ENCODE measurements at places on chromosomes 12 and 14. TPM values are rescaled to one million over a fixed set of nuclear protein-coding genes. Genes with fewer than 3 reads are reported as not detected.

GRCh38 chr14:83632375-83632774, 1897.6 kb upstream of the FLRT2 start:
- no peak for DNase-seq

- DNase-seq: no peak
Observed at GRCh38 chr14:50649691-50650090, 18.4 kb downstream of the SAV1 start.

DNA sequence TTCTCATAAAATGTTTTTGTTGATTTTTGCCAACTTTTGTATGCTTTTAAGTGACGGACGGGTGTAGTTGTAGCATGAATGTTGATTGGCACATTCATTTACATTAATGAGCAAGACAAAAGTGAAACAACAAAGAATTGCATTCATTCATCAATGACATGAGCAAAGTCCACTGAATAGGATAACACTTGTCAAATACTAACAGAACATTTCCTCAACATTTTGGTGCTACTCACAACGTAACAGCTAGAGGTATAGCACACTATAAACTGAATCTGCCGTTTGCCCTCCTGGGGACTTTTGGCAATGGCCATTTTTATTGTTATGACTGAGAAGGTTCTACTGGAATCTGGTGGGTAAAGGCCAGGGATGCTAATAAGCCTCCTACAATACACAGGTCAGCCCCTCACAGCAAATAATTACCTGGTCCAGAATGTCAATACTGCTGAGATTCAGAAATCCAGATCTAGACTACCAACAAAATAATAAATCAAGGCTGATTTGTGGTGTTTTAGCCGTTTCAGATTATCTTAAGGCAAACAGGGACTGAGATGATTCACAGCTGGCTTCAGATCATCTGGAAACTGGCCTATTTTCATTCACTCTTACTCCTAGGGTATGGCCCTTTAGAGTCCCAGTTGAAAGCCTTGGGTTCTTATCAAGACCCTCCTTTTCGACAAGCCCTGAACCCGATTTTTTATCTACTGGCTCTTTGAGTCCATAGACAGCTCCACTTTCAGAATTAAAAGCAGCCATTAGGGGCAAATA, 22.5 kb upstream of the CDKN3 start:
- no peak for DNase-seq

GRCh38 chr14:103641161-103641560, 12.2 kb downstream of the KLC1 start:
- DNase-seq: no peak

DNA sequence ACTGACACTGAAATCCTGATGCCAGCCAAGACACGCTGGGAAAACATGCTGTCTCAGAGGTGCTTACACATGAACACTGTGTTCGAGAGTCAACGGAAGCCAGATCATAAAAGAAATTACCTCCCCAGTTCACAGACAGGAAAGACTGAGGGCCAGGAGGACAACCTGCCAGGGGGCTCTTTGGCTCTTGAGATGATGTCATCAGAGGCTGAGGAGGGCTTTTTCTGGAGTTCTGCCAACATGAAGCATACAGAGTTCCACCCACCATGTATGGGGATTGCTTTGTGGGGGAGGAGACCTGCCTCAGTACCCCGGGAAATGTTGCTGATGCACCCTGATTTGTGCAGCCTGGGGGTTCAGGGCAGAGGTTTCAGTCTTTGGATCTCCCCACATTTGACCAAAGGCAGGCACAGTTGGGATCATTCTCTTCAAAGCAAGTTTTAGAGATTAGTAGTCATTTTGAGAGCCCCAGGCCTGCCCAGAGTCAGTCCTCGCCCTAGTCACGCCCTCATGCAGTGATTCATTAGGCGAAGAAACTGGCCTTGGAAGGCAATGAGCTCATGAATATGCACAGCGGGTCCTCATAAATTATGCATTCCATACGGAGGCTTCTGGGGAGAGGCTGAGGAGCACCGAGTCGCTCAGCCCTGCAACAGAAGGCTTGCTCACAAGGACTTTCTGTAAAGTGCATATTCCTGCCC, 34.9 kb upstream of the EML1 start:
- no peak for DNase-seq

DNA sequence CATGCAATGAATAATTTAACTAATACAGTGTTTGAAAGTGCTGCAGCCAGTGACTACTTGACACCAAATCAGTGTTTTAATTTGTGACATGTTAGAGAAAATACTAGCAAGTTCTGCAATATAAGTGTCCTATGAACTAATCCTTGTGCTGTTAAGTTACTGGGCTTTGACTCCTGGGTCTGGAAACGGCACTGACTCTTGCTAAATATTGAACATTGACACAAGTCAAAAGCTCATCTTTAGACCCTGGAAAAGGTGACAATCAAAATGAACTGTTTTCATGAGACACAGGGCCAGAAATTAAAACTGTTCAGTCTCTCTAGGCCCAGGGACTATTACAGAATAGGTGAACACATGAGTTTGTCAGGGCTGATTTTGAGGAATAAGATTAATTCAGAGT, 268.1 kb downstream of the IPO8 start:
- no peak for DNase-seq

DNA sequence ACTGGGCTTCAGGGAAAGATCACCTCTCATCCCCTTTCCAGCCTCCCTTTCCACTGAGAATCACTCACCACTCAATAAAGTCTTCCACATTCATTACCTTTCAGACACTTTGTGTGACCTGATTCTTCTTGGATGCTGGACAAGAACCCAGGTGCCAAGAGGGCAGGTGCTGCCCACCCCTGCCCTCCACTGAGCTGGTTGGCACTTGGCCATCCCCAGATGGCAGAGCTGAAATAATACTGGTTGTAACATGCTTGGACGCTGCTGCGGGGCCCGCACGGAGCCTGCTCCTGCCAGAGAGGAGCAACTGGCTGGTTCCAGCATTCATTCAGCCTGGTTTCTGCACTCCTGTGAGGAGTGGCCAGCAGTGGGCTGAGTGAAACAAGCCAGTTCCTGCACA, 386.7 kb upstream of the CCDC196 start:
- DNase-seq: no peak

GRCh38 chr12:55955800-55956508, 9.9 kb downstream of the PMEL start:
- peak; percentile 75 for DNase-seq

PTPRR gene
- not detected for total RNA-seq

DNA sequence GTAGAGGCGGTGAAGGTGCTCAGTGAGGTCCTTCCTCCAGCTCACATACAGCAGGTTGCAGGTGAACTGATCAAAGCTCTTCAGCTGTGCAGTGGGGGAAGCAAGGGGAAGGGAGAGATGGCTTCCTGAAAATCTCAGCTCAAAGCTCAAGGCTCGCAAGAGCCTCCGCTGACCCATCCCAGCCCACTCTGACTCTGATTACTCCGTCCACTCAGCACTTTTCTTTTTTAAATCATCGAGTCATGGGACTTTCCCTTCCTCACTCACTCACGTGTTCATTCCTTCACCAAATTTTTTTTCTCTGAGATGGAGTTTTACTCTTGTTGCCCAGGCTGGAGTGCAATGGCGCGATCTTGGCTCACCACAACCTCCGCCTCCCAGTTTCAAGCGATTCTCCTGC, 4.7 kb downstream of the ABCD4 start:
- DNase-seq: no peak

- no peak for DNase-seq
Observed at GRCh38 chr12:30218073-30218472, 434.3 kb upstream of the TMTC1 start.

CINP gene
- total RNA-seq: 47.8 TPM

GRCh38 chr12:119804011-119804641, 73.0 kb downstream of the CIT start:
- DNase-seq: peak; percentile 6

NIN gene
- 71.9 TPM for total RNA-seq

- no peak for DNase-seq
Observed at GRCh38 chr12:54429014-54429471, 10.0 kb upstream of the ITGA5 start.

- no peak for DNase-seq
Observed at GRCh38 chr12:84157170-84157569, 755.4 kb downstream of the SLC6A15 start.

MMP17 gene
- total RNA-seq: 0.60 TPM

DNA sequence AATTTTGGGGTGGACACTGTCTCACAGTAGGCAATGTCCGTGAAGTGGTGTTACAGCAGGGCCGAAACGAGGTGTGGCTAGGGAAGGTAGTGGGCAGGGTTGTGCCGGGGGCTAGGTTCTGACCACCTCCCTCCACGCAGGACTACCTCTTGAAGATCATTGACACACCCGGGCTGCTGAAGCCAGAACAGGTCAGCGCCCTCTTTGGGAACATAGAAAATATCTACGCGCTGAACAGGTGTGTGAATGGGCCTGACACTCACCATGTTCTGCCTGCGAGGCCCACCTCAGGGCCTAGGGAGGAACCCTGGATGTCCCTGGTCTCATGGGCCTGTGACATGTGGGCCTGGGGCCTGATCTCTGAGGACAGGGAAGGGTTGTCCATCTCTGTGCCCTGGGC, 24.6 kb downstream of the PLEKHG3 start:
- DNase-seq: no peak

DNA sequence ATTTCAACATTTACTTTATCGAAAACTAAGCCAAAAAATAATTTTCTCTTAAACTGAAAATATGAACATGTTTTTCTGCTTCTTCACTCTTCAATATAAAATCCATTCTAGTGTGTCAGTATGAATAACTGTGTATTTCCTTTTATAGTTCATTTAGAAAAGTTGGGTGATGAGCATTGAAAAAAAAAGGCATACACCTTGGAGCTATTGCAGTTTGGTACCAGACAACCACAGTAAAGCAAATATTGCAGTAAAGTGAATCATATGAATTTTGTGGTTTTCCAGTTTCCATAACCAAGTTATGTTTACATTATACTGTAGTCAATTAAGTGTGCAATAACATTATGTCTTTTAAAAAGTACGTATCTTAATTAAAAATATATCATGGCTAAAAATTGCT, 195.0 kb upstream of the FOXG1 start:
- DNase-seq: no peak

- no peak for DNase-seq
Observed at GRCh38 chr14:104342435-104343293, 204.3 kb downstream of the KIF26A start.

- no peak for DNase-seq
Observed at GRCh38 chr12:51855586-51856428, 7.3 kb upstream of the FIGNL2 start.

ASB2 gene
- total RNA-seq: 11.7 TPM

DNA sequence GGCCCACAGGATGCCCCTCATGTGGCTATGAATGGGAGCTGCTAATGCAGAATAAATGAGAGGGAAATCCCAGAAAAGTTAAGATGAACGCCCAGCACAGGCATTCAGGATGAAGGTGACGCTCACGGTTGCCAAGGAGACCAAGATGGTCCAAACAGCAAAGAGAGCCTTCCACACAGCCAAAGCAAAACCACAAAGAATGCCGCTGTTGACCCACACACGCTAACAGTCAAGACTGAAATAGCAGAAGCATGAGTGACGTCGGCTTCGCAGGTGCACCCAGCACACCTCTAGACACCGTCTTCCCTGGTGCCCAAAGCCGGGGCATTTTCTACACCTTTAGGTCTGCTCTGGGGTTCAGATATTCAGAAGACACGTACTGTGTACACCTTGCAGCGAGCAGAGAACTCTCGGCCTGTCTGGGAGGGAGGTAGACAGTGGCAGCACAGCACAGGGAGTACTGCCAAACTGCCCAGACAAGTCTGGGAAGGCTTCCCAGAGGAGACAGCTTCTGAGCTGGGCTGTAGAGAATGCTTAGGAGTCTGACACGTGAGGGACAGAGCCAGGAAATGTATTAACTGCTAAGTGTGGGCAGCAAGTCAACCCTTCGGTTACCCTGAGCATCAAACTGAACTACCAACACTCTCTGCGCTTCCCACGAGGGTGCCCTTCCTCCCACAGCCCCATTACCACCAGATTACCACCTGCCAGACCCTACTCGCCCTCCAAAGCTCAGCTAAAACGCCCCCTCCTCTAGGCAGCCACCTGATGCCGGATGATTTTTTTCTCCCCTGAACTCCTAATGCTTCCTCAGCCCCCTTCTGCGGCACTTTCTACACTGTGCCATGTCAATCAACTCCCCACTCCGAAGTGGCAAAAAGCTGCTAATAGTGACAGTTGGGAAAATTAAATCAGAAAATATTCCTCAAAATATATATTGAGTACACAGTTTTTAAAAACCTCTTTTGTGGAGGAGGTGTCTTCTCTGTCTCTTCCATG, 50.1 kb downstream of the CCDC88C start:
- peak; percentile 82 for DNase-seq

DNA sequence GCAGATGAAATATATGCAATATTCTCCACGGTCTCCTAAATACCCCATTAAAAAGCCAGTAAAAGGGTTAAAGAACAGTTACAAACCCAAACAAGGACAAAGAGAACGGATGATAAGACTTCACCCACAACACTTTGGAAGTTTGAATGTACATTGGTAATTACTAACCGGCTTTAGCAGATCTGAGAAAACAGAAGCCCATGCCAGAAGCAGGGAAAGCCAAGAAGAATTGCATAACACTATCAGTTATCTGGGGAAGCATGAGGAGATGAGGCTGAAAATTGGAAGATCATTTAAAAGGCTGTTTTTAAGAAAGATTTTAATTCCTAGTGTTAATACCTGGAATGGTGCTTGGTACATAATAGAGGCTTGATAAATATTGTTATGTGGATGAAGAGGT, 55.6 kb upstream of the MYBPC1 start:
- no peak for DNase-seq

TTC6 gene
- not detected for total RNA-seq

SLC10A1 gene
- not detected for total RNA-seq

SERPINA6 gene
- total RNA-seq: not detected

DNA sequence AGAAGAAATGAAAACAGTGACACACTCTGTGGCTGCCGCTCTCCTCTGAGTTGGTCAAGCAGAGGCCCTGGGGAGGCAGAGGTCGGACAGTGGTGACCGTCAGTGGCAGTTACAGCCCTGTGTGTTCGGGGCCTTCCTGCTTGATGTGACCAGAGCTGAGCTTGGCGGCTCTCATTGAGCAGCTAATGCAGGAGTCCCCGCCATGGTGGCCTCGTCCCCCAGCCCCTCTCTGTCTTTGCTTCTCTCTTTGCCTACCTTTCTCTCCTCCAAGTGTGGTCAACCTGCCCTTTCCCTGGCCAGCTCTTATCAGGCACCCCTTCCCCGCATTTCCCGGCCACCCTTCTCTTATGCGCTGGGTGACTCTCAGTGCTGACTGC, 362.8 kb downstream of the CACNA1C start:
- no peak for DNase-seq
